ENCODE measurements at places on chromosomes 7 and 10. TPM values are rescaled to one million over a fixed set of nuclear protein-coding genes. Genes with fewer than 3 reads are reported as not detected.
A peak's percentile ranks its signal among the peaks of the same experiment; 100 is the strongest.

The ENTPD1 gene
- not detected for total RNA-seq

The CDK1 gene
- total RNA-seq: 28.1 TPM

GRCh38 chr10:81251457-81252115, 623.4 kb upstream of the NRG3 start:
- no peak for DNase-seq

The LIPN gene
- total RNA-seq: not detected

- DNase-seq: no peak
Observed at GRCh38 chr7:106768324-106768751, 96.7 kb upstream of the PIK3CG start.

DNA sequence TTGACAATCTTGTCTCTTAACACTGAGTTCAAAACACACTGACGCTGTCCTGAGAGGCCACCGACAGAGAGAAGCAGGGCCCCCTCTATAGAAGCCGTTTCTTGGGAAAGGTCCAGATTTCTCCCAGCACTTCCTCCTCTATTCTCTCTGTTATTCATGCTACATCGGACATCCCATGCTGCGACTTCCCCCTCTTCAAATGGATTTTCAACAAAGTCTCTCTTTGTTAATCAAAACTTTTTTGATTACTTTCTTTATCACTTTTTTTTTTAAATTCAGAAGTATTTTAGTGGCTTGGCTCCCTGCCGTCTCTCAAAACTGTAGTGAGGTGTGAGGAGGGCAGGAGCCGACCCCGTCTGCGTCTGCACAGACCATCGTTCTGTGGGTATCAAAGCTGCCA, 298.9 kb upstream of the PITRM1 start:
- DNase-seq: no peak

GRCh38 chr7:35004531-35005095, 32.7 kb downstream of the DPY19L1 start:
- peak; percentile 35 for DNase-seq

The IDI2 gene
- total RNA-seq: not detected

GRCh38 chr7:4048336-4048735, 633.8 kb upstream of the FOXK1 start:
- no peak for DNase-seq

DNA sequence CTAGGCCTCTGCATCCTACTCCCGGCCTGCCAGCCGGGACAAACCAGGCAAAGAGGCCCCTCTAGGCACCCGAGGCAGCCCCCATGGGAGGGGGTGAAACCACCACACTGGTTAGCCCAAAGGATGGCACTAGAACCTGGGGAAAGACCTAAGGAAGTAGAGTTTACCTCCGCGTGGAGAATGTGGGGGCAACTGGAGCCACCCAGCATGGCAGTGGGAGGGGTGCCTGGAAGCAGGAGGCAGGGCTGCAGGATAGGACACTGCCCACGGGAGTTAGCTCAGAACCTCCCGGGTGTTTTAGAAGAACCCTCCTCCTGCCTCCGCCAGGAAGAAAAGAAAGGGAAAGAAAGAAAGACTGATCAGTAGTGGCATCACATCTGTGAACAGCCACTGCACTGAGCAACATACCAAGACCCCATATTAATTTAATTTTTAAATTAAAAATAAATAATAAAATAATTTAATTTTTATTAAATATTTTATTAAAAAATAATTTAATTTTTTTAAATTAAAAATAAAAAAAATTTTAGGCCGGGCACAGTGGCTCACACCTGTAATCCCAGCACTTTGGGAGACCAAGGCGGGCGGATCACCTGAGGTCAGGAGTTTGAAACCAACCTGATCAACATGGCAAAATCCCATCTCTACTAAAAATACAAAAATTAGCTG, 11.2 kb downstream of the AIFM2 start:
- DNase-seq: no peak

DNA sequence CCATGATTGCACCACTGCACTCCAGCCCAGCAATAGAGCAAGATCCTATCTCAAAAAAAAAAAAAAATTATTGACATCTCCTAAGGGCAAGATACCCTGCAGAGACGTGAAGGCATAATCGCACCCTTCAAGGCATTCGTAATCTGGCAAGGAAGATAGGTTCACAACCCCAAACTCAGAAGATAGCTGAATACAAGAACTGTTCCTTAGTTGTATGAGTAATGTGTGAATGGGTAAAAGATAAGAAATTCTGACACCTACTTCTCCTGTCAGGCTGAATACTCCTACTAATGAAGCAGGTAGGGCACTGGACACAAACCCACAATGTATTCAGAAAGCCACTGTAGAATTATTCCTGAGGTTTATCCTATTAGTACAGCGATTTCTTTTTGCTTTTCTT, 882.4 kb upstream of the AUTS2 start:
- DNase-seq: no peak

The DCLRE1A gene
- 7.8 TPM for total RNA-seq

DNA sequence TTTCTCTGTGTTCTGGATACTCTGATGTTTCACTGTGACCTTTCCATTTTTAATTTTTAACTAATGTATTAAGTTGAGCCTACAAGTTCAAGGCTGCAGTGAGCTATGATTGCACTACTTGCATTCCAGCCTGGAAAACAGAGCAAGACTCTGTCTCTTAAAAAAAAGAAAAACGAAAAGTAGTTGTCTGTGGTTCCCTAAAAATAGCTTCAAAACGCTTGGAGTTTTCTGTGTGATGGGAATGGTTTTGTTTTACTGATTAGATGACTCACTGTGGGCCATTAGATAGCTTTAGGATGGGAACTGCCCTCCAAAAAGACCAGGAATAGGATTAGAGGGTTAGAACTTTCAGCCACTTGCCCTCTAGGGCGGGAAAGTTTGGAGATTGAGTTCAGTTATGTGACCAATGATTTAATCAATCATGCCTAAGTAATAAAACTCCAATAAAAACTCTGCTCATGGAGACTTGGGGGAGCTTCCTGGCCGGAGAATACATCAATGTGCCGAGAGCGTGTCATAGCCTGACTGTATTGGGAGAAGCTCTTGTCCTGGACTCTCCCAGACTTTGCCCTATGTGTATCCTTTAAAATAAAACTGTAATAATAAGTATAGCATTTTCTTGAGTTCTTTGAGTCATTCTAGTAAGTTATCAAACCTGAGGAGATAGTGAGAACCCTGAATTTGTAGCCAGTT, 147.1 kb downstream of the LYZL1 start:
- peak; percentile 75 for DNase-seq

DNA sequence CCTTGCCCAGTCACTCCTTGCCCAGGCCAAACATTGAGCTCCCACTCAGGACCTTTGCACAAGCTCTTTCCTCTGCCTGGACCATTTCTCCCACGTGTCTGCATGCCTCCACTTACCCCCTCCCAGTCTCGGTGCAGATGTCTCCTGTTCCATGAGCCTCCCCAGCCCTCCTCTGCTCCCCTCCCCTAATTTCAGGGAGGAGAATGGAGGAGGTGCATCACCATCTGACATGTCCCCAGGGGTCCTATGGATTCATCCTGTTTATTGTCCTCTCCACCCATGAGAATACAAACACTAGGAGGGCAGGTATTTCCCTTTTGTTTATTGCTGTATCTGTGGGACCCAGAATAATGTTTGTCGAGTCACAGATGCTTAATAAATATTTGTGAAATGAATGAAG, 8.6 kb upstream of the GRID2IP start:
- no peak for DNase-seq

- no peak for DNase-seq
Observed at GRCh38 chr10:118213436-118213835, 128.7 kb downstream of the FAM204A start.

The AGR2 gene
- total RNA-seq: not detected

The LRMDA gene
- total RNA-seq: not detected

The FAM171A1 gene
- total RNA-seq: 26.1 TPM

GRCh38 chr10:97714401-97715258, 1.1 kb downstream of the MARVELD1 start:
- peak; percentile 71 for DNase-seq

- no peak for DNase-seq
Observed at GRCh38 chr7:52053525-52053924, 736.9 kb upstream of the COBL start.
